Peyer's patch (tissue), 4 donors: ENCODE measurements at places on chromosomes 16 and 17.

- no peak for DNase-seq
These were observed 54.3 kb upstream of the CNTNAP4 start for GRCh38 chr16:76222853-76223252.

DNA sequence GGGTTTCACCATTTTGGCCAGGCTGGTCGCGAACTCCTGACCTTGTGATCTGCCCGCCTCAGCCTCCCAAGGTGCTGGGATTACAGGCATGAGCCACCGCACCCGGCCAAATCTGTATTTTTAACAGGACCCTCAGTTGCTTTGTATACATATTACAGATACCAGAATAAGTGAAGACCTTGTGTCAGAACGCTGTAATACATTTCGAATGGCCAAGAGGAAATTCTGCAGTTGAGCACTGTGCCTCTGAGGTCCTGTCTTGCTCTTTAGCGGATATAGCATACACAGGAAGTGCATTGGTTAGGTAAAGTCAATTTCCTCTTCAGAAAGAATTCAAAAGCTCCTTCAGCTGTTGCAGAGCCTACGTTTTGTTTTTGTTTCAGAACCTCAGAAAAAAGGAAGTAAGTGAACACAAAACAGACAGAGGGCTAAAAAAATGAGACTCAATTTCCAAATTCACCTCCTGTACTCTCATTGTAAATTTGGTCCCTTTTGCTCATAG lies 15.7 kb downstream of the CRLF3 start:
- no peak for DNase-seq

GRCh38 chr16:65794973-65795372 lies 571.5 kb upstream of the CDH5 start:
- no peak for DNase-seq

GRCh38 chr17:1107777-1108477 lies 71.9 kb downstream of the ABR start:
- peak; percentile 71 for DNase-seq

GRCh38 chr17:80428363-80428762 lies 13.4 kb downstream of the ENDOV start:
- DNase-seq = peak; percentile 46

- no peak for DNase-seq
These were observed 3.5 kb downstream of the ZBTB4 start for GRCh38 chr17:7475764-7476422.

GRCh38 chr17:74818291-74818938 lies 41.3 kb downstream of the GRIN2C start:
- no peak for DNase-seq

DNA sequence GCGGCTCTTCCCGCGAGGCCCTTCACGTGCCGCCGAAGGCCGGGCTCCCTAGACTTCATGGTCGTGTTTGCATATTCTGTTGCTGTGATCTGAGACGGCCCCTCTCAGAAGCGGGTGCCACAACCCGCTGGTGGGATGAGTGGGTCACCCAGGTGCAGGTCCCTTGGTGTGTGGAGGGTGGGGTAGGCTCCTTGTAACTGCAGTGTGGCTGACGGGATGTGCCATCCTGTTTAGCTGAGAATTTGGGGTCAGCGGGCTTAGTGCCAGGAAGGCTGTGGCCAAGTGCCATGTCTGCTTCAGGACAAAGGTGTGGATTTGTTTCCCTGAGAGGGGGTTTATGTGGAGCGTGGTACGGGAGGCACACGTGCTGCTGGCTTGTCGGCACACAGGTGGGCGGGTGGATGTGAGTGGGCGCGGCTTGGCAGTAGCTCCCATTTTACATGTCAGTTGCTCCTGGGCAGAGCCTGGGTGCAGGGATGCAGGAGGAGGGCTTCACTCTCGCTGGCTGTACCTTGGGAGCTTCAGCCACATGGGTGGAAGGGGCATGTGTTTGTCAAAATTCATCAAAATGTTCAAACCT lies 9.2 kb upstream of the WFIKKN1 start:
- DNase-seq = no peak

GRCh38 chr17:17062356-17062755 lies 20.1 kb downstream of the MPRIP start:
- DNase-seq = no peak

DNA sequence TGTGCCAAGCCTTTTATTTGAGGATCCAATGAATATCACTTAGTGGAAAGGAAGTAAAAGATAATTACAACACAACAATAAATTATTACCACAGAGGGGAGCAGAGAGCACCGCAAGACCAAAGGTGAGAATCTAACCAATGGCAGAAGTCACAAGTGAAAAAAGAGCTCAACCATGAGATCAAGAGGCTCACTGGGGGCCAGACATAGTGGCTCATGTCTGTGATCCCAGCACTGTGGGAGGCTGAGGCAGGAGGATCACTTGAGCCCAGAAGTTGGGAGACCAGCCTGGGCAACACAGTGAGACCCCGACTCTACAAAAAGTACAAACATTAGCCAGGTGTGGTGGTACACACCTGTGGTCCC lies 17.7 kb downstream of the ANKRD11 start:
- no peak for DNase-seq
